Liver (tissue), 10 donors: ENCODE measurements at places on chromosomes 7 and 10. TPM values are rescaled to one million over a fixed set of nuclear protein-coding genes. Genes with fewer than 3 reads are reported as not detected.

- no peak for DNase-seq
Measured at GRCh38 chr7:144527051-144527471, 123.6 kb upstream of the NOBOX start.

- DNase-seq = no peak
Measured at GRCh38 chr7:27435461-27435860, 192.9 kb downstream of the EVX1 start.

The NPTX2 gene
- polyA plus RNA-seq = 0.95 TPM

- no peak for DNase-seq
Measured at GRCh38 chr7:46685051-46685450, 764.0 kb upstream of the IGFBP3 start.

GRCh38 chr10:86960003-86960862 lies 1.8 kb downstream of the SNCG start:
- DNase-seq = peak; percentile 42

DNA sequence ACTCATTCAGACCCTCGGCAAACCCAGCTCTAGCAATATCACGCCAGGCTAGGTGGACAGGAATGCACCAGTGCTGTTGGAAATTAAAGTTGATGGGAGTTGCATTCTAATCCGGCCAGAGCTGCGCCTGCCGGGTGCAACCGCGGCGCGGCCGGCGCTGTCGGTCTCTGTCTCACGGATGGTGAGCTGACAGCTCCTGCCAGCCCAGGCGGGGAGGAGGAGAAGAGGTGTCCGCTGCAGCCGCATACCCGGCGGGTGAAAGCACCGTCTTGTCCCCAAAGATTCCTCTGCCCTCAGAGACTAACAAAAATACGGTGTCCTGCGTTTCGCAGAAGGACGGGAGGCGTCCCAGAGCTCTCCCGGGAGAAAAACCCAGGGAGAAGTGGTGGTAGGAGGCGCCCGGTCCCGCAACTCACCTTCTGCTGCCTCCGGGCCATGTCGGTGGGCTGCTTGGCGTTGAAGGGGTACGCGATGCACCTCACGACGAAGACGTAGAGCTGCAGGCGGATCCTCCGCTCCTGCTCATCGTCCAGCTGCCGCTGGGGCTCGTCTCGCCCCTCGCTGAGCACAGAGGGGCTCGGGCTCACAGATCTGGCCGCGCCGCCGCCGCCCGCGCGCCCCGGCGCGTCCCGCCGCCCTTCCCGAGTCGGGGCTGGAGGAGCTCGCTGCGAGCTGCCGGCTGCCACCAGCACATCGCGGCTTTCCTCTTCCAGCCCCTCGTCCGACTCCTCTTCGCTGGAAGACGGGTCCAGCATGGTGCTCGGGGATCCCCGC lies 490 bp downstream of the CADPS2 start:
- peak; percentile 34 for DNase-seq

DNA sequence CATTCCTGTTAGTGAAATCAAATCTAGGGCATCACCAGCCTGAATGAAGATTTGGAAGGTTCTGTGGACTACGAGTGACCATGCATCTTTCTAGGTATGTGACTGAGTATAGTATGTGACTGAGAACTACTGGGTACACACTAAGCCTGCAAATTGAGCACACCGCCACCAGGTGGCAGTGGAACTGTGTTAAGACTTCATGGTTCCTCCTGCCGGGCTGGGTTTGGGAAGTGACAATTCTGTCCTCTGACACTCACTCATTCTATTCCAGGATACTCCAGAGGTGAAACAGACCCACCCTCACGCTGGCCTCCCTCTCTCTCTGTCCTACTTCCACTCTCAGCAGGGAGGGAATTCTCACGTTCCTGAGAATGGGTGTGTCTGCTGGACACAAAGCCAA lies 84.0 kb upstream of the TMEM248 start:
- DNase-seq = peak; percentile 69

GRCh38 chr10:35347899-35348608 lies 11.7 kb downstream of the CCNY start:
- no peak for DNase-seq

The PRKAR2B gene
- 0.88 TPM for polyA plus RNA-seq

GRCh38 chr7:45347804-45348203 lies 190.2 kb downstream of the RAMP3 start:
- no peak for DNase-seq

The DPYSL4 gene
- polyA plus RNA-seq = 0.19 TPM

The ZNF736 gene
- 2.4 TPM for polyA plus RNA-seq

The ASNS gene
- polyA plus RNA-seq = 7.2 TPM

DNA sequence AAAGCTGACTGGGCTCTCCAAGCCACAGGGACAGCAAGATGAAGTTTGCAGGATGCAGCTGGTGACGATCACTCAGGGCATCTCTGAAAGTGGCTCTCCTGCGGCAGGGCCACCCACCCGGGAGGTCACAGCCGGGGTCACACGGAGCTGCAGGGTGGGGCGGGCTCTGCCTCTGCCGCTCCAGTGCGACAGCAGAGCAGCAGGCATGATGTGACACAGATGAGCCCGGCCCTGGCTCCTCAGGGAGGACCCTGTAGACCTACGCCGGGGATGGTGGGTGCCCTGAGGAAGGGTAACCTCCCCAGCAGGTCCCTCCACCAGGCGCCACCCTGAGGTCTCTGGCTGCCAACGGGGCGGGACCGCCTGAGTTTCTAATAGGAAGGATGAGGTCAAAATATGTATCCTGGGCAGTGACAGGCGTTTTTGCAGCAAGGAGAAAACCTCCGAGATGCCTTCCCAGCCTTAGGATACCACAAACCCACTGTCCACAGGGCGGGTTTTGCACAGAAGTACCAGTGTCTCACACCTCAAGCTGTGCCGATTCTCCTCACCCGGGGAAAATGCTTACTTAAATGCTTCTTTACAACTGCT lies 114.8 kb upstream of the DIP2C start:
- DNase-seq = no peak

The C10orf105 gene
- polyA plus RNA-seq = 0.07 TPM

DNA sequence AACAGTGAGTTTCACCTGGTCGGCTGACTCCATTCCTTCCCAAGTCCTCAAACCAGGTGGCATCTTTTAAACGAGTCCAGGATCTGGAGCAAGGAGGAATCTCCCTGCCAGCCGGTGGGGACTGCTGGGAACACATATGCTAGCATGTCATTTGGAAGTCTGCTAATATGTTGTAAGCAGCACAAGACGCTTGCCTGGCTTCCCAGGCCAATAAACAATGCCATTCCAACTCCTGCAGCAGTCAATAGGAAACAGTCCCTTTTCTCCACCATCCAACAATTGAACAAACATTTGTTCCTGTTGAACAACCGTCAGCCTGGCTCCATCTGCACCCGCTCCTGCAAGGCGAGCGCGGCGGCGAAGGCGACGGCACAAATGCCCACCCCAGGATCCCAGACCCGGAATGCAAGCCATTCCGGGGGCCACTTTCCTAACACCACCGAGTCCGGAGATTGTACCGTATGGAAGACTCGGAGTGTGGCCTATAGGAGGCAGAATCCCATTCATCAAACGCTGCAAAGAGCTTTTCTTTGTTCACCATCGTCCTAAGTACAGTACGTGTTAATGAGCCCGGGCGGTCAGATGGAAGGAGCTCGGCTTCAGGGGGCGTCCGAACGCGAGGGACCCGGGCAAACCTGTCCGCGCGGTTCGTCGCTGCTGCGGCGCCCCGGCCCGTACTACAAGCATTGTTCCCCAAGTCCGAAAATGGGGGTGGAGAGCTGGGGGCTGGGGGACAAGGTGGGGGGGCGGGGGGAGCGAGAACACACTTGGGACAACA lies 1.6 kb downstream of the FAM53B start:
- no peak for DNase-seq

GRCh38 chr7:26685606-26686005 lies 178.8 kb downstream of the SKAP2 start:
- DNase-seq = no peak

The DNAH11 gene
- 0.10 TPM for polyA plus RNA-seq

The GRIFIN gene
- not detected for polyA plus RNA-seq

DNA sequence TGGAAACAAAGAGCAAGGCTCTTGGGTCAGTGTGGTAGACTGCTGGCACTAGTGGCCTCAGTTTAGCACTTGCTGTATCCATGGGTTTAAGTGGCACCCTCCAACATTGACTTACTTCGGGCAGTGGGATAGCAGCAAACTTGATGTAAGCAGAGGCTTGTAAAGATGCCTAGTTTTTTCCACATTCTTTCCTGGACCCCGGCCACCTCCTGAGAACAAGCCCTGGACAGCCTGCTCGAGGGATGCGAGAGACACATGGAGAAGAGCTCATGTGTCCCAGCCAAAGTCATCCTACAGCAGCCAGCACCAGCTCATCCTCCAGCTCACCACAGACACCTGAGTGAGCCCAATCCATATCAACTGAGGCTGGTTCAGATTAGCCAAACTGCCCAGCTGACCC lies 142.7 kb upstream of the PCBD1 start:
- no peak for DNase-seq
